Colonic mucosa (tissue), 4 donors: ENCODE measurements at places on chromosomes 6 and 20. TPM values are rescaled to one million over a fixed set of nuclear protein-coding genes. Genes with fewer than 3 reads are reported as not detected.

DNA sequence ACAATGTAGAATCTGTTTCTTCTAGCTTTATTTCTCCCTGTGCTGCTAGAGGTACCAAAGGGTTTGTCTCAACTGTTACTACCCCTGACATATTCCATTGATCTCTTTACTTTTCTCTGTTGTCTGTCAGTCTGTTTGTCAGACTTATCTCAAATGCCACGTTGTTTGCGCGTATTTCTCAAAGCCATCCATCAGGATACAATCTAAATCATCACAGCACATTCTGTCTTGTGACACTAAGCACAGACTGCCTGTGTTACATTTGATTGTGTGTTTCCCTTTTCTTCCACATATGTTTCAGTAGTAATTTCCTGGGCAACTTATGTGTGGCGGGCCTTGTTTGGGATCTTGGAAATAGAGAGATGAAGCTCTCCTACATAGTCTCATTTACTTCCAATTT is 30.2 kb upstream of the SERINC3 start:
- DNase-seq: peak; percentile 11

The PRDM13 gene
- total RNA-seq: not detected

GRCh38 chr6:35435074-35435837 is 16.9 kb upstream of the FANCE start:
- DNase-seq: peak; percentile 92

The CCM2L gene
- 1.2 TPM for total RNA-seq

DNA sequence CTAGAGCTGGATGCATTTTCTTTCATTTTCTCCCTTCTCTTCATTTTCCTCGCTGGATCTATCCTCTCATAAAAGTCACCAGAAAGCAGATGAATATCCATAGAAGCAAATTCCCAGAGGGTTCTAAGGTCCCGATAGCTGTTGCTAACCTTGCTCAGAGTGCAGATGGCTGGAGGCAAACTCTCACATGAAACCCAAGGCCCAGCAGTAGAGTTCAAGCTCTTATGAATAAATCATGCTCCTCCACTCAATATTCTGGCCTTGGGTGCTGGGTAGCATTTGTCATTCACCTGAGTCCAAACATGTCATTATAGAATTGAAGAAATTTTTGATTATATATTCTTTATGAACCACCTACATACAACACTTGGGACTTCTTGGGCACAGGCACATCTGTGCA is 539.7 kb upstream of the MARCKS start:
- no peak for DNase-seq

The GTSF1L gene
- total RNA-seq: not detected

- DNase-seq: peak; percentile 55
Measured at GRCh38 chr6:170266061-170266825, 24.6 kb downstream of the DLL1 start.

DNA sequence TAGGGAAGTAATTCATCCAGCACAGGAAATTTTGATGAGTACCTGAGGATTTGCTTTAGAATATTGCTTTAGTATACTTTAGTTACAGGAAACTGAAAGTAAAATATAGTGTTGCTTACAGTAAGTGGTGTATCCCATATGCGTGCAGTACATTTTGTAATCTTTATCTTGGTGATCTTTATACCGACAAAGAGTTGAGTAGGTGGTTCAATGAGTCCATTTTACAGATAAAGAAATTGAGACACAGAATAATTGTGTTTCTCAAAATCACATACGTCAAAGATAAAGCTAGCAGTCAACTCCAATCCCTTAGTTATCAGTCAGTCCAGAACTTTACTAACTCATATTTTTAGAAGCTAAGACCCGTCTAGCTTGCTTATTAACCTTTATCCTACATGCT is 65.8 kb upstream of the E2F3 start:
- no peak for DNase-seq

GRCh38 chr6:20237677-20238460 is 25.6 kb upstream of the MBOAT1 start:
- DNase-seq: no peak

The OXT gene
- not detected for total RNA-seq

The LHFPL5 gene
- total RNA-seq: not detected

- no peak for DNase-seq
Measured at GRCh38 chr20:63848003-63848911, 13.0 kb upstream of the ABHD16B start.

- no peak for DNase-seq
Measured at GRCh38 chr6:158539881-158540280, 20.0 kb upstream of the TMEM181 start.

GRCh38 chr6:128311944-128312570 is 208.3 kb downstream of the PTPRK start:
- no peak for DNase-seq

The TRIM26 gene
- 48.2 TPM for total RNA-seq

DNA sequence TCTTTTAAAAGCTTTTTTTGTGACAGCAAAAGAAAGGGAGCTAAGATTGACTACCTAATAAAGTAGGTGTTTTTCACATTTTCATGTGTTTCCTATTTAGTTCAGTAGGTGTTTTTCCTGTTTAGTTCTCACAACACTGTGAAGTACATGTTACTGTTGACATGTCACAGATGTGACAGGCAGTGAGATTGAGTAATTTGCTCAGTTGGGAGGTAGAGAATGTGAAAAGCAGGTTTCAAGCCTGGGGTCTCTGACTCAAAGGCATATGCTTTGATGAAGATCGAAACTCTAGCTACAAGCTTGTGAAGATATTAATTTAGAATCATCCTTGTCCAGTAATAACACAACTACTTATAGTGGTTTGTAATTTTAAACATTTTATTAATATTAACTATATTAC is 43.1 kb downstream of the SLX4IP start:
- DNase-seq: no peak

- no peak for DNase-seq
Measured at GRCh38 chr6:36685926-36686667, 7.6 kb downstream of the CDKN1A start.

The TRERF1 gene
- 3.8 TPM for total RNA-seq

The ULBP3 gene
- total RNA-seq: 1.8 TPM

GRCh38 chr20:36045373-36045714 is 77.0 kb downstream of the CNBD2 start:
- no peak for DNase-seq

DNA sequence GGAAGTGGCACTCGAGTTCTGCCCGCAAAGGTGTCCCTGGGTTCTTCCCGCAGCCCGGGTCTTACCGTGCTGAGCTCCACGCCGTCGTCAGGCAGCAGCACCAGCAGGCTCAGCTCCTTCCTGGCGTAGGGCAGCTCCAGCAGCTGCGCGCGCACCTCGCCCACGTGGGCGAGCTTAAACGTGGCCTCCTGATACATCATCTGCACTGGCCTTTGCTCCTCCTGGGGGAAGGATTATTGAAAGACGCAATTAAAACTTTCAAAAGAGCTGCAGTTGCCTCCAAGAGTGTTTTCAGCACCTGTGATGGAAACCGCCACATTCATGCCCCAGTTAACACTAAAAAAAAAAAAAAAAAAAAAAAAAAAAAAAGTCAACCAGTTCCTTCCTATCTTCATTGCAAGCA is 11.3 kb downstream of the SERPINB9 start:
- DNase-seq: peak; percentile 87

GRCh38 chr6:145891126-145891525 is 73.0 kb downstream of the SHPRH start:
- no peak for DNase-seq

DNA sequence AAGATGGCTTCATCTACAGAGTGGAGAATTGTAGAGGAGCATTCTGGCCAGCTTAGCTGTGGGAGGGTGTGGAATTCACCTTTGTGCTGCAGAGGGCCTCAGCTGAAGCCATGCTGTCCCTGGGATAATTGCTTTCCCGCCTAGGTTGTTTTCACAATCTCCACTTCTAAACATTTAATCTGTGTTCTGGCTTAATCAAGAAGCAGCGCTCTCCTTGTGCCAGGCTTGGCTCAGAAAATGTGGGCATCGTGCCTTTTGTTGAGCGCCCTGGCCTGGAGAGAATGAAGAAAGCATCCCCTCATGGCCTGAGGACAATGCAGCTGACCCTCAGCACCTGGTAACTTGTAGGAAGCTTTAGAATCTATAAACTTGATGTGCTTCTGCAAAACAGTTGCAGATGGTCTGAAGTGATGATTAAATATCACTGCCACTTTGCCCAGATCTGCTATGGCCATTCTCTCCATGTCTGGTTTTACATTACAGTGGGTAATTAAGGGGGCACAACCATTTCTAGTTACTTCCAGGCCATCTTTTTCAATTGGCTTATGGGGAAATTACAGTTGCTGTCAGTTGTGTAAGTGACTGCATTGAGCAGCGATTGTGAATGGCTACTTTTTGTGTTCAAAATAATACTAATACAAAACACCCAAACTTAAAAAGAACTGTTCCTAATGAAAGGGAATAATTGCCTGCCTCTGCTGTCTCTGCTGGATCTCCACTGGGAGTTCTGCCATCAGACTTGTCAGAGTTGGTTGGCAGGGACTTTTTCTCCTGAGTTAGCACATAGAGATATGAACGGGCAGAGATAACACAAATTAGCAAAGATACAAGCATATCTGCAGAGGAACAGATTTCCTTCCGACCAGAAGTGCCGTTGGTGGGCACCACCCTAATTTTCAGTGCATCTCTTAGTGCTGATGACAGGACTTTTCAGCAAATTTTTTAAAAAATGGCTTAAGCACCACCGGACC is 18.4 kb downstream of the CTNNBL1 start:
- DNase-seq: no peak

GRCh38 chr20:41175727-41176330 is 38.5 kb downstream of the PLCG1 start:
- DNase-seq: no peak

DNA sequence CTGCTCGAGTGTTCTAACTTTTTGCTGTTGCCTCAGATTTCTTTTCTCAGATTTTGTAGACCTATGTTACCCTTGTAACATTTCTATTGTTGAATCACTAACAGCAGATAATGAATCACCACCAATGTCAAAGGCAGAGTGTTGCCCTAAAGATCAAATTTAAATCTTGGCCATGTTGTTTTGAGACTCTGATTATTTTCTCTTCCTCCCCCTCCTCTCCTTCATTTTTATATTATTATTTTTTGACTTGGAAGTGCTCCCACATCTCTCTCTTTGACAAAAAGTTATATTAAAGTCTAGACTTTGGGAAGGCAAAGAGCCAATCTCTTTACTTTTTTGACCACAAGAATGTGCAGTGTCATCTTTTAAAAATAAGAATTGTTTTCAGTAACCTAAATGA is 422.7 kb downstream of the NKAIN2 start:
- no peak for DNase-seq

GRCh38 chr20:56160956-56161355 is 87.6 kb upstream of the MC3R start:
- no peak for DNase-seq

DNA sequence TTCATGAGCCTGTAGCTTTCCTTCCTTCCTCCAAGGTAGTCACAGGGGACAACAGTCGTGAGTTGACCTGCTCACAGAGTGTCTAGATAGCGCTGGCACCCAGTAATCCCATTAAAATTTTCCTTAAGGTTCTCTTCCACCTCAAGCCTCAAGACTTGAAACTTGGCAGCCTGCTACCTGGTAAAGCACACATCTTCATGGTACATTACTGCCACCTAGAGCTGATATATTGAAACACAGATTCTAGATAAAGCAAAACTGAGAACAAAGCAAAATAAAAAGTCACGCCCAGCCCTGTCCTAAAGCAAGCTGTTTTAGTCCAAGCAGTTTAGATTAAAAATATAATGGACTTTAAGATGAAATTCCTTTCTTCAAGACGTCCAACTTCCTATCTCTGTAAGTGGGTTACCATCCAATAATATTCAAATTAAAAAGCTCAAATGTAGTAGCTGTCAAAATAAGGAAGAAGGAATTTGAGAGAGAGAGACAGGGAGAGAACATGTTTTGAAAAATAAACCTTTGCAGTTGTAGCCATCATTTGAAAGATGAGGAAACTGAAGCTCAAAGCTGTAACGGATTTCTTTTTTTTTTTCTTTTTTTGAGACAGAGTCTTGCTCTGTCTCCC is 50.7 kb upstream of the CD83 start:
- no peak for DNase-seq

The MCHR2 gene
- not detected for total RNA-seq

GRCh38 chr6:14211562-14211942 is 94.0 kb downstream of the CD83 start:
- DNase-seq: peak; percentile 64

DNA sequence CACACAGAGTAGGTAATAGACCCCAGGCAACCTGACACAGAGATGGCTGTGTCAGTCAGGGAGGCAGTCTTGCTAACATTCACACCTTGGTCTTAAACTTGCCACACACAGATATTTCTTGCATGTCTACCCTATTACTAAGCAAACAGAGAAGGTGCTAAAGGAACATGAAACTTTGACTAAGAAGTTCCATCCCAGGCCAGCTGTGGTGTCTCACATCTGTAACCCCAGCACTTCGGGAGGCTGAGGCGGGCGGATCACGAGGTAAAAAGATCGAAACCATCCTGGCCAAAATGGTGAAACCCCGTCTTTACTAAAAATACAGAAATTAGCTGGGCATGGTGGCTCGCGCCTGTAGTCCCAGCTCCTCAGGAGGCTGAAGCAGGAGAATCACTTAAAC is 222.4 kb upstream of the JARID2 start:
- no peak for DNase-seq

The CTSA gene
- total RNA-seq: 366 TPM

The MYLIP gene
- total RNA-seq: 32.2 TPM

The CST7 gene
- 1.1 TPM for total RNA-seq

The FAM209B gene
- total RNA-seq: not detected

GRCh38 chr20:36856691-36857635 is 19.0 kb upstream of the TLDC2 start:
- DNase-seq: no peak

The FRK gene
- 25.9 TPM for total RNA-seq

DNA sequence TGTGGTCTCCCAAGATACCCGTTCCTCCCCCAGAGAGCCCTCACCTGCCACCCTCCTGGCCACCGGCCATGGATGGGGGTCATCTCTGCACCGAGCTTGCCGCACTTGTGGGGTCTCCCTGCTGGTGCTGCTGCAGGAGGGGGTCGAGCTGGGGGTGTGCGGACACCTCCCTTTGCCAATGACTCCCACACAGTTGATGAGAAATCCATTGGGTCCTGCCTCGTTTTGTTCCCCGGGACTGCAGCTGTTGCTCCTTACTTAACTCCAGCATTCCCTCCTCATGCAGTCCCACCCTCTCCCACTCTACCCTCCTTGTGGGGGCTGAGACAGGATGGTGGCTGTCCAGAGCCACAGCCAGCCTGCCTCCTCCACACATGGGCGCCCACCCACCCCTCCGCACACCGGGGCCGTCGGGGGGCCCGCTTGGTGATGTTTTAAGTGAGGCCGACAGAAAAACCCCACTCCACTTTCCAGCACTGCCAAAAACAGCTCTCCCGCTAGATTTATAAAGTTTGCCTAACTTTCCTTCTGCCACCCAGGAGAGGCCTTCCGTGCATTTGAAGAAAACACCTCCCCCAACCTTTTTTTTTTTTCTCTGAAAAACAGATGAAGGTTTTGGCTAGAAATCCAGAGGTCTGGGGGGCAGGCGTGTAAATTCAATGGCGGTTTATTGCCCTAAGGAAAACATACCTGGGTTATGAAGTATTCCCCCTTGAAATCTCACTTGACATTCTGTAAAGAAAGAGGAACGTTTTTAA is 53.5 kb upstream of the APCDD1L start:
- no peak for DNase-seq

The PKIB gene
- 63.4 TPM for total RNA-seq

The C6orf118 gene
- not detected for total RNA-seq
